Sigmoid colon (tissue), 7 donors: ENCODE measurements at places on chromosomes 3 and 15. TPM values are rescaled to one million over a fixed set of nuclear protein-coding genes. Genes with fewer than 3 reads are reported as not detected.

TM6SF1 gene
- polyA plus RNA-seq = 2.6 TPM

CLEC3B gene
- polyA plus RNA-seq = 50.5 TPM

ZKSCAN7 gene
- polyA plus RNA-seq = 0.60 TPM

KBTBD13 gene
- not detected for polyA plus RNA-seq

MON1A gene
- 5.4 TPM for polyA plus RNA-seq

CCR2 gene
- polyA plus RNA-seq = 2.1 TPM

AHSG gene
- not detected for polyA plus RNA-seq
